ACHN (cell line): ENCODE measurements at places on chromosomes 16 and 17.
A peak's percentile ranks its signal among the peaks of the same experiment; 100 is the strongest.

DNA sequence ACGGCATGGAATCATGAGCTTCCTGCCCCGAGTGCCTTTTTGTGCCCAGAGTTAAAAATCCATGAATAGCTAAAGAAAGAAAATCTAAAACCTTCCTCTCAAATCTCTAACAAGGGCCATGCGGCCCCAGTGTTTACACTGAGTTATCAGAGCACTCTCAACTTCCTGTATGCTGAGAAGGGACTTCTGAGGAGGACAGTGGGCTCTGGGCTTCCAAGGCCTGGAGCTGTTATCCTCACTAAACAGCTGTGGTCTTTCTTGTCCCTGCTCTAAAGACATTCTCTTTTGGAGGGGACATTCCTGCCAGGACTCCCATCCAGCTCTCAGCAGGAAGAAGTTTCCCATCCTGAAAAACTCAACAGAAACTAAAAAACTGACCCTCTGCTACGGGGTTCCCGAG, 135.6 kb downstream of the AATF start:
- DNase-seq = no peak

GRCh38 chr16:50741225-50741780, 583 bp upstream of the CYLD start:
- peak; percentile 43 for DNase-seq

GRCh38 chr17:45260204-45260783, 1.6 kb downstream of the SPATA32 start:
- DNase-seq = no peak

GRCh38 chr16:11047057-11047456, 102.7 kb downstream of the CLEC16A start:
- no peak for DNase-seq

DNA sequence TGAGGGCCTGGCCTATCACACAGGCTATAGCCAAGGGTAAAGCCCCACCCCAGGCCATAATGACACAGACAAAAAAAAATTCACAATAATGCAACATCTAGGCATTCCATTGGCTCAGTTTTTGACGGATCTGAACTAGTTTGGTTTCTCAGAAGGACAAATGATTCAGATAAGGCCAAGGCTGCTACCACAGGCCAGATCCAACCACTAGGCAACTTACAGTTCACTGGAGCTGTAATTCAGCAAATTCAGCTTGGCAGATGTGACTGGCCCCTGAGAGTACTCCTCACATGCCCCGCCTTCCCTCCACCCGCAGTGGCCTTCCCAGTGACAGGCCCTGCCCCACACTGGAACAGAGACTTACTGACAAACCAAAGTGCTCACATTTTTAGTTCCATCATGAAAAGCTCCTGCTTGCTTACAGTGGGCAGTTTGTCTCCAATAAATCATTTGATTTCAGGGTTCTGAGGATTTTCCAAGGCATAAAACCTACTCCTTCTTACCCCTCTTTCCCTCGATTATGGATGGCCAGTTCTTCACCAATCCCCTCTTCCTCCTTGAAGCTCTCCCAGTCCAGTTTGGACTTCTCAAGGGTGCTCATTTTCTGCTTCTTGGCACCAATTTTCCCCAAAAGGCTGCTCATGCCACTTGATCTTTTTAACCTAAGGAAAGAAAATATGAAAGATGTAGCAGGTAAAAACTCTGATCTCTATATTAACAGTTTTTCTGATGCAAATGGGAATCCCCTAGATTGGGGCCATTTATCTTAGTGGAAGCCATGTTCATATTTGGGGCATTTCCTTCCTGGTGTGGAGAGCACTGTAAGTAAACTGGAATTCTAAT, 53.3 kb upstream of the BCAR1 start:
- DNase-seq = peak; percentile 78

- no peak for DNase-seq
These were observed 2.0 kb upstream of the PCTP start for GRCh38 chr17:55748841-55749240.

GRCh38 chr16:947255-947921, 23.4 kb downstream of the LMF1 start:
- no peak for DNase-seq

GRCh38 chr16:64870859-64871258, 251.0 kb downstream of the CDH11 start:
- DNase-seq = no peak

- no peak for DNase-seq
These were observed 11.4 kb downstream of the HLF start for GRCh38 chr17:55275894-55276804.

DNA sequence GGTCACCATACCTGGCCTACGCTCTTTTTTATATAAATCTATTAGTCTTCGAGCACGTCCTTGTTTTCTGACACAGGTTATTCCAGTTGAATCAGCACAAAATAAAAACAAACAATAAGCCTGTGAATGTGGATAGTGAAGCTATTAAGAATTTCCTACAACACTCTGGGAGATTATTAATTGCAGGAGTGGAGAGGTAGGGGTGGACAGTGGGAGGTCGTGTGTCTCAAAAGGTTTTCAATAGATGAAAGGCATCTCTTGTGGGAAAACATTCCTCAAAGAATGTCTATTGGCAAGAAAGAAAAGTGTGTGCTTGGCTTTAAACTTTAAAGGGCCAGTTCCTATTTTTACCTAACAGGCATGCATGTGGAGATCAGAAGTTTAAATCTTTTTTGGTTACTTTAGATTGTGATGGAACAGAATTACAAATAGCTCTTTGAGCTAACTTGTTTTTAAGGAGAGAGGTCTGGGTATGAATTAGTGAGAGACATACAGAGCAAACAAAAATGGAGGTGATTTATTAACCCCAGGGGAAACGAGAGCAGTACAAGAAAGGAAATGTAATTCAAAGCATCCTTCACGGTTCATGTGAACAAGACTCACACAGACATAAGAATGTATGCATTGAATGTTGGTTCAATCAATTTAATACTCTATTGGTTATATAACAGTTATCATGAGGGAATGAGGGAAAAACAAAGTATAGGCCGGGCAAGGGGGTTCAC, 9.0 kb downstream of the SMYD4 start:
- no peak for DNase-seq

DNA sequence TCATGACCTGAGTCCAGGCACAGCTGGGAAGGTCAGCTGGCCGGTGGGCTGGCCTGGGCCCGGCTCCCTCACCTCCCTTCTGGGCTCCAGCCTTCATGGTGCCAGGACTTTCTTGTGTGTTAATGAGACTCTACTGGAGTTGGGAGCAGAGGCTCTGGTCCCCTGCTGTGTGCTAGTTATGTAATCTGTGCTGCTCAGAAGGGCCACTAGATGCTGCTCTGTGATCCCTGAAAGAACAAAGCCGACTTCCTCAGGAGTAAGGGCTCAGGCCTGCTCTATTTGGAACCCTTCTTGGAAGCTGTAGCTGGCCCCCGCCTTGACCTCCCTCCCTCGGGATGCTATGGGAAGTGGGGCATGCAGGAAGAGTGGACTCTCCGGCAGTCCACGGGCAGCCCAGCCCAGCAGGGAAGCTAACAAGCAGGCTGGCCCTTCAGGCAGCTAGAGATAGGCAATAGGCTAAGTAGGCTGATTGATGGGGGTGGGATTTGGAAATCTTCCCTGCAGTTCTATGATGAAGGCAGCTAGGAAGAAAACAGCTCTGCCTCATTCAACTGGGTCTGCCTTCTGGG, 3.3 kb upstream of the CDK5R1 start:
- peak; percentile 73 for DNase-seq

- no peak for DNase-seq
These were observed 264.3 kb downstream of the CPPED1 start for GRCh38 chr16:12539185-12539929.

GRCh38 chr17:10727192-10727591, 2.6 kb downstream of the TMEM220 start:
- no peak for DNase-seq

GRCh38 chr17:19275457-19276127, 38.4 kb downstream of the EPN2 start:
- DNase-seq = no peak

DNA sequence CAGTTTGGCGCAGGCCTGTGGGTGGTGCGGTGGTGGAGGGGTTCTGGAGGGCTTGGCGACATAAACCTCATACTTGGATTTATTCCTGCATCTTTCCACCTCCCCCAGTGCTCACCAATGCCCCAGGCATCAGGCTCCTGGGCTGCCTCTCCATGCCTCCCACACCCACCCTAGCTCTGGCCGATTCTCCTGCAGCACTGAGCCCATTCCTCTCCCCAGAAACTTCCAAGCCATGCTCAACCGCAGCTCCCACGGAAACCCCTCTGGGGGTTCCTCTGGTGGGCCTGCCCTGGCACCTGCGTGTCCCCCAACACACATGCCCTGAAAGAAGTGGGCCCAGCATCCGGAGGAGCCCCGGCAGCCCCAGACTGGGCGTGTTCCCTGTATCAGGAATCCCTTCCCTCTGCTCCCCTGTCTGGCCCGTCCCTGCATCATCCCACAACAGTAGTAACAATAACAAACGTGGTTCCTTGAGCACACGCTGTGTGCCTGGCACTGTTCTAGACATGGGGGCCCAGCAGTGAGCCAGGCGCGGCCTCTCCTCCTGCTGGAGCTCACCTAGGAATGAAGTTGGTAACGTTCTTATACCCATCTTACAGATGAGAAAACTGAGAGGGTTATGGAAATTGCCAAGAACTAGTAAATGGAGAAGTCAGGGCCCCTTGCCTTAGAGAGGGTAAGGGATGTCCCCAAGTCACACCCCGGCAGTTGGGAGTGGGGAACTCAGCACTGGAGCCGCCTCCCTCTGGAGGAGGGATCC, 2.3 kb downstream of the PRSS21 start:
- no peak for DNase-seq
